ENCODE measurements at places on chromosomes 1 and 21.
A peak's percentile ranks its signal among the peaks of the same experiment; 100 is the strongest.

GRCh38 chr1:15928971-15929965 lies 46.6 kb downstream of the ZBTB17 start:
- DNase-seq: no peak

DNA sequence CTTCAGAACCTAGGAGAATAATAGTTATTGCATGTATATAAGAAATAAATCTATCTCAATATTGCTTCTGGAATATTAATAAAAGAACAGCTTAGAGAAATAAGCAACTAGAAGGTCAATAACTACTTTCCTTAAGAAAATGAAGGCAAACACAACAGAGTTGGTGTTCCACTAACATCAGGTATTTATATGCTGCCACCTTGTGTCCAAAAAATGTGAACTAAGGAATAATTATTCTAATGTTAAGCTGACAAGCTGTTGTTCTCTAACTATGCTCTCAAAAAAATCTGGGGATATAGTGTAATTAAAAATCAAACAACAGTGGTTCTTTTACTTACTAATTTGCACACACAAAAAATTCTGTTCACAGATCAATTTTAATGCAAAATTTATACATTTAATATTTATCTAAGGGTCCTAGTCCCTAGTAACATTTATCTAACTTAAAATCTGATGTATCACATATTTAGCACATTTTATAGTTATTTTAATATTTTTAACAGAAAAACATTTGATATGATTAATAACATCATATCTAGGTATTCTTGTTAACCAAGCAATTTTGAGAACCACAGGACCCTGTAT lies 39.6 kb downstream of the UCHL5 start:
- DNase-seq: no peak

DNA sequence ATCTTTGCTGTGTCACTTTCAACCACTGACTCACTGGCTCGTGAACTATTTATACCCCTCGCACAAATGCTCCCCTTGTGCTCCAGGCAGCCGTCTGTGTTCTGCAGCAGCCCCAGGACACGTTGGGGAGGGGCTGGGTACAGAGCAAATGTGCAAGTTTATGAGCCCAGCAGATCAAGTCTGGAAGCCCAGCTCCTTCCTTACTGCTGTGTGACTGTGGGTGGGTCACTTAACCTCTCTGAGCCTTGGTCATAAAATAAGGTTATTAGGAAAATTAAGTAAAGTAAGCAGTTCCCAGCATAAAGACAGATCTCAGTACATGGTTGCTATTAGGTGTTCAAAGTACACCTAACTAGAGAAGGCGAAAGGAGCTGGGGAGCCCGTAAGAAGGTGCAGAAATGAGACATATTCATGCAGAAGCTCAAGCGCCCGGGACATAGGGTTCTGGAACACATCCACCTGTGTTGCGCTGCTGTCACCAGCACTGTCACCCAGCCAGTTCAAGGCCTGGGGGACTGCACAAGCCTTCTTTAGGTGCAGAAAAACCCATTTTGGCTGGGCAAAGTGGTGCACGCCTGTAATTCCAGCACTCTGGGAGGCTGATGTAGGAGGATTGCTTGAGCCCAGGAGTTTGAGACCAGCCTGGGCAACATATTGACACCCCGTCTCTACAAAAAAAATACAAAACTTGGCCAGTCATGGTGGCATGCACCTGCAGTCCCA lies 13.8 kb downstream of the EFHD2 start:
- no peak for DNase-seq

DNA sequence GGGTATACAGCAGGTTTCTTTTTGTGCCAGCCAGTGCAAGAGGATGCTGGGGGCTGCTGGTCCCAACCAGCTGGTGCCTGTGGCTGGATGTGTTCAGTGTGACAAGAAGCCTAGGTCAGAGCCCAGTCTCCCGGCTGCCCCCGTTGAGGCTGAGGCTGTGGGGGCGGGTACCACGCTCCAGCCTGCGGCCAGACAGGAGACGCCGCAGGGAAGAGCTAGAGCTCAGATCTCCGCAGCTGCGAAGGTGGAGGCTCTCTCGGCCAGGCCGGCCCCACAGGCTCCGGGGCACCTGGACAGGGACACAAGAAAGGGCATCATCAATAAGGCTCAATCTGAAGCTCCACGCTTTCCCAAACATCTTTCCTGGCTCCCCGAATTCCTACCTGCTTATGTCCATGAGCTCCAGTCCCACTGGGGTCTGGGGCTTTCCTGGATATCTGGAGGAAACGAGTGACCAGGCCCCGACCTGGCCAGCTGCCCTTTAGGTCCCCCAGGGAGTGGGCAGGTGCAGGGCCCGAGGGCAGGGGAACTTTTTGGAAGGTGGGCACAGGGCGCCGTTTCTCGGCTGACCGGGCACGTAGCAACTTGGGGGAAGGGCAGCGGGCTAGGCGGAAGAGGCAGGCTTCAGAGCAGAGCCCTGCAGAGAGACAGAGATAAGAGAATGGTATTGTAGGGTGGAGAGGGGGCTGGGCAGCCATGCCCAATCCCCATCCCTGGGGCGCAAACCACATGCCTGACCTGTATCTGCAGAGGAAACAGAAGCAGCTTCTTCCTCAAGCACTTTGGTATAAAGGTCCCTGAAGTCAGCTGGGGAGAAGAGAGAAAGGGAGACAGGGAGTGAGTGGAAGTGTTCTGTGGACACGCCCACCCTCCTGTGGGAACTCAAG lies 7.4 kb downstream of the ENTREP3 start:
- DNase-seq: no peak

GRCh38 chr1:60898987-60899386 lies 183.4 kb upstream of the NFIA start:
- no peak for DNase-seq

DNA sequence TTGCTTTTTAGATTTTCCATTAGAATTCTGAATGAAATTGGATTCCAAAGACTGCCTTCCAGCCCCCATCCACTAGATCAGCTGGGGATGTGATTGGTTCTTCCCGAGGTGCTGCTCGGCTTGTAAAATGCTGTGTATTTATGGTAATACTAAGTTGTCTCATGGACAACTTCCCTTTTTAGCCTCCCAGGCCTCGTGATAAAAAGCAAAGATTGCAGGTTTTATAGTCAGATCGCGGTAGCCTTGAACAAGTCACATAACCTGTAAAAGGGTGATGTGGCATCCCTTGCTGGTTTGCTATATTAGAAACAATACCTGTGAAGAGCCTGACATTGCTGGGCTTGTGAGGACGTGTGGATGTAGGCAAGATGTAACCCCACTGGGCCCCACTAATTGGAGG lies 10.4 kb downstream of the MUL1 start:
- no peak for DNase-seq

DNA sequence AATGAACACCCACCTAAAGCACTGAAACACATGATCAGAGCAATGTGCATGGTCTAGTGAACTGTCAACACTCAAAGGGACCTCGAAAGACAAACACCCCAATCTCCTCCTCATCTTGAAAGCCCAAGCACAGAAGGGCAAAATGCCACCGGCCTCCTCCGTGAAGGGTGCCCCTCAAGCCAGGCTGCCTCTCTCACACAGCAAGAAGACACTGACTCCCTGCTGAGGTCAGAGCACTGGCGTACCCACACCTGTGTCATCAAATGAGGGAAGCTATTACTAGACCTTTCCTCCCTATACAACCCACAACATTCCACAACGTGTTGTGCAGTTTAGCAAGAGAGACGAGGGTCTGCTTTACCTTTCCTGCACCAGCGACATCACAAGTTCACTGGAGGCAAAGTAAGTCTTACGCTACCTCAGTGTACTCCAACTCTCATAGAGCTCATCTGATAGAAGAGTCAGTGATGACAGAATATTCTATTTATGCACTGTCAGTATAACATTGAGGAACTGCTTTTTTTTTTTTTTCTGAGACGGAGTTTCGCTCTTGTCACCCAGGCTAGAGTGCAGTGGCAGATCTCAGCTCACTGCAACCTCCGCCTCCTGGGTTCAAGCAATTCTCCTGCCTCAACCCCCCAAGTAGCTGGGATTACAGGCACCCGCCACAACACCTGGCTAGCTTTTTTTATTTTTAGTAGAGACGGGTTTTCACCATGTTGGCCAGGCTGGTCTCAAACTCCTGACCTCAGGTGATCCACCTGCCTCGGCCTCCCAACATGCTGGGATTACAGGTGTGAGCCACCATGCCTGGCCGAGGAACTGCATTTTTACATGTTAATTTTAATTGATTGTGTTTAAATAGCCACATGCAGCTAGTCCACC lies 3.3 kb downstream of the SH3BP5L start:
- DNase-seq: peak; percentile 49

- DNase-seq: no peak
These were observed 77.8 kb downstream of the TM2D1 start for GRCh38 chr1:61647142-61647541.

DNA sequence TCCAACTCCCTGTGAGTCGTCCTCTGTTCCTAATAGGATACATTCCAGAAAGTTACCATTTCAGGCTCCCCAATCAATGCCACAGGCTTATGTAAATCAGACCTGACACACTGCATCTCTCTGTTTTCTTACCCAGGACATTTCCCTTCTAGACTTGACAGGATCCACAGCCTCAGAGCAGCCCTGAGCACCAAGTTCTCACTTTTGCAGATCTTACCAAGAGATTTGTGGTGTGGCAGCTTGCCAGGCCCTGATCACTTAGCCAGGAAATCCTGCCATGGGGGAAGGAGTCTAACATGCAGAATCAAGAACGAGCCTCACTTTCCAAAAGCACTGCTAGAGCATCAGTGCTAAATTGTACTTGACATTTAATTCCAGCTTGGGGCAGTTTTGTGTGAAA lies 202.9 kb downstream of the TBX15 start:
- no peak for DNase-seq

DNA sequence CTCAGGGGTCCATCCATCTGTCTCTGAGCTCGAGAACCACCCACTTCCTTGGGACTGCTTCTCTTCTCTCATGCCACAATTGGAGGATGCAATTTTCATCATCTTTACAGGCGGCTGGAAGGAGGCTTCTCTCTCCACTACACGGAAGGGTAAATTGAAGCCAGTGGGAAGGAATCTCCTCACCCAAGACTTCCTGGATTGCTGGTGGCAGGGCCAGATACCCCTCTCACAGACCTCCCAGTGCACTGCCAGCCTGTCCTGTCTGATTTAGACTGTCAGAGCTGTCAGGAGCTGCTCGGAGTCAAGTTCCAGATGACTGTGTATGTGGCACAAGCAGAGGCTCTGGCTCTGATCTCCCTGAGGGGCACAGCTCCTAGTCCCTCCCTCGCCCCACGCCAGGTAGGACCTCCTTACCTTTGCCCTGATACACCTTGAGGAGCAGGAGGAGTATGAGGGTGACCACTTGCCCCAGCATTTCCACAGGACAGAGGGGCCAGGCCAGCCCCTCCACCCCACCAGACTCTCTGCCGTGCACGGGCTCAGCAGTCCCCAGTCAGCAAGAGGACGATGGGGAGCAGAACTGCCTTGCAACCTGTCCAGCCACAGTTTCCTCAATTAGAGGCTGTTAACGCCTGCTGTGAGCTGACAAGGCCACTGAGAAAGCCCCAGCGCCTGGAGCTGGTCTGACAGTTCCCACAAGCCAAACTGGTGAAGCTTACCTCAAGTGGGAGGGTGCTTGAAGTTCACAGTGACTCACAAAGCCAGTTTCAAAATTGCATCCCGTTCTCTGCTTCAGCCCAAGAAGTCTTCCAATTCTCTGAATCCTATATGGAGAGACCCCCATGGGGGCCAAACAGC lies at the start of gene CD244:
Gene CD244, minus strand, starts transcription at position 685 of the 858 bp plus-strand sequence. Its CDS starts 210 bp downstream, at position 475.
- DNase-seq: no peak

- no peak for DNase-seq
These were observed 171.4 kb downstream of the PDE4B start for GRCh38 chr1:65964123-65964522.

DNA sequence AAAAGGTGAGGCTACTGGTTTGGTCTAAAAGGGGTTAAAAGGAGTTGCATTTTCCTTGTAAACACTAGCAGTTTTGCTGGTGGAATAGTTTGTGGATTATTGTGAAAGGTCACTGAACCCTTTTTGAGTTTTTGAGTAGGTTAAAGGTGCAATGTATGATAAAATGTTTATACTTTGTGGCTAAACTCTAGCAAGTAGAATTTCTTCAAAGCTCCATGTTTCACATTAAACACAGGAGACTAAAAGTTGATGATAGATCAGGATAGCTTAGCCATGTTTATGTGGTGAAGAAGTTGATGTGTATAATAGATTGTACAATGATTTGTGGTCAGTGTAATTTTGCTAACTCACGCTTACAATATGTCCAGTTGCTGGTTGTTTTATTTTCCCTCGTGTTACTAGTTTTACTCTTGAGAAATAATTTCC lies 13.1 kb downstream of the ZNF326 start:
- no peak for DNase-seq

DNA sequence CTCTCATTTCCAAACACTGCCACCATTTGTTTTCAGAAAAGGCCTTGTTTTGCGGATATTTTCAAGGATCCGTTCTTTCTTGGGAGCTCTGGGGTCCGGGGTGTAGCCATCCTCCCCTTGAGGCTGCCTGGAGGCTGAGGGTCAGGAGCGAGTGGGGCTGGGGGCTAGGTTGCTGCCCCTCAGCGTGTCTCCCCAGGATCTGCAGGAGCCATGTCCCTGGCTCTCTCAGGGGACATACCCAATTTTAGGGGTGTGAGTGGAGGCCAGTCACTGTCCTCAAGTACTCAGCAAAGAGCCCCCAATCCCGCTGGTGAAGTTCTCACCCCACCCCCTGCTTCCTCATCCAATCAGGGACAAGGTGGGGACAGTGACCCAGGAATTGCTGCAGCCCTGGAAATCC lies 15.0 kb upstream of the PRDM16 start:
- peak; percentile 49 for DNase-seq

DNA sequence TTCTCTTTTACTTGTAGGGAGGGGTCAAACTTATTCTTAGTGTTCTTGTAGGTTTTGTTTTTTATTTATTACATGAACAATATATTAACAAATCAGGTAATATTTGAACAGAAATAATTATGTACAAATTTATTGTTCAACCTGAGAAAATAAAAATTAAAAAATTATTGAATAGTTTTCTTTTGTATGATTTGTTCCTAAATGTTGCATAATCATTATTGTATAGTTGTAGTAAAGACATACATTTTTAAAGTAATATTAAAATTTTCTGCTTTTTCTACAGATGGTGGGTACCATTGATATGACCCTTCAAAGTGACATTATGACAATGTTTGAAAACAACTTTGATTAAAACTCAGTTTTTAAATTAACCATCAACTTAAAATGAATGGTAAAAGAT lies 15.9 kb upstream of the EPHX4 start:
- no peak for DNase-seq

DNA sequence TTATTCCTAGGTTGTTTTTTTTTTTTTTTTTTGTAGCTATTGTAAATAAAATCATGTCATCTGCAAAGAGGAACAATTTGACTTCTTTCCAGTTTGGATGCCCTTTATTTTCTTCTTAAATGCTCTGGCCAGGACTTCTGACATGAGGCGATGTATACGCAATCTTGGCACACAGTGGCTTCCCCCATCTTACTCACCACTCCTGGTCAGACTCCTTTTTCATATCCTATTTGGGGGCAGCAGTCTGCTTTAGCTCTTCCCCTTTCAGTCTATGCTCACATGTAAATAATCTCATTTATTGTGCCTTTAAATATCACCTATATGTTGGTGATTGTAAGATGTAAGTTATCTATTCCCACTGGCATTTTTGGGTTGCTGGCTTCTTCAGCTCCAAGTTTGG lies 56.1 kb downstream of the SLAMF6 start:
- DNase-seq: no peak

GRCh38 chr21:40602080-40602479 lies 244.9 kb downstream of the DSCAM start:
- no peak for DNase-seq

GRCh38 chr21:45592208-45592619 lies 50.0 kb upstream of the SLC19A1 start:
- no peak for DNase-seq

All from type B pancreatic cell (in vitro differentiated cells).